ENCODE measurements at places on chromosomes 1 and 21.

DNA sequence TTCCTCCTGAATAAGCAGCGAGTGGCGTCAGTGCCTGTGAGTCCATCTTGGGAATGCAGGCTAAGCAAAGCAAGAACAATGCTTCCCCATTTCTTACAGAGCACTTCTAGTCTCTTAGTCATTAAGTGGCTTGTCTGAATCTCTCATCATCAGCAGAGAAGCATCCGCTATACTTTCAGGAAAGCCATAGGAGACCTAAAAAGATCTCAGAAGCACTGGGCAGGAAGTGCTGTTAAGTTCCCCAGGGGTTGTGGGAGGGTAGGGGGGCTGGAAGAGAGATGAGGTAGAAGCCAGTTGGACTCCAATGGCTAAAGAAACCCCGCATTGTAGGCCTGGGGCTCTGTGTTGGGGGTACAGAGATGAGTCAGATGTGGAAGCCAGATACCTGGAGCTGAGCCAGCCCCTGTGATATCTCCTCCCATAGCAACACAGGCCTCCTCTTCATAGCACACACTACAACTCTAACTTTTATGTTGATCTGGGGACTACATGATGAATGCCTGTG lies 44.9 kb downstream of the SYT6 start:
- no peak for DNase-seq

DNA sequence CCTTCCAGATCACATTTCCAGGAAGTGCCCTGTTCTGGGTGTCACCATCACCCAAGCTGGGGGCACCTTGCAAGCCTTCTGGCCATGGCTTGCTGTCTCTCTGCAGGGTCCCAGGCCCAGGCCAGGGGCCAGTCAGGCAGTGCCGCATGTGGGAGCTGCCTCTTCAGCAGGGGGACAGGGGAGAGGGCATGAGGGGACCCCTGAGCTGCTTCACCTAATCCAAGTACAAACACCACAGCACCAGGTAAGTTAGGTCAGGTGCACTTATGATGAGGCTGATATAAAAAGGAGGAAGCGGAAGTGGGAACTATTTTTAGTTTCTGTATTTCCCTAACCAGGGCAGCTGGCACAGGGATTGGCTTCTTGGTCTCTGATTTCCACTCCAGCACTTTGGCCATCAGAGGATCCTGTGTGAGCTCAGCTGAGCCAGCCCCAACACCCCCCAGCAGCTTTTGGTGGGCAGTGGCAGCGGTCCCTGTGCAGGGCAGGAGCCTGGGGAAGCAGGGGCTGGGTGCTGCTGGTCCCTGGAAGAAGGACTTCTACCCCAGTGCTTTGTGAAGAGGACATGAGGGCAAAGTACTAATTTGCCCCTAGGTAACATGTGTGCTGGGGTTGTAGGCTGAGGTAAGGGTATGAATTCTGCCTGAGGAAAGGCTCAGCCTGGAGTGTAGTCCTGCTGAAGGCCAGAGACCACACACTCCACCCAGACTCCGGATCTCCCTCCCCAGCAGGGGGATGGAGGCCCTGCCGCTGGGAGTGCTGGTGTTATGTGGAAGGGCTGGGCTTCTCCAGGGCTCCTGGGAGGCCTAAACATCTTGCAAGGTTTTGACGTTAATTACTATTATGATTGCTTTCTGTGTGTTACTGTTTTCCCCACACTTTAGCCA lies 3.3 kb upstream of the PCBP3 start:
- no peak for DNase-seq

DNA sequence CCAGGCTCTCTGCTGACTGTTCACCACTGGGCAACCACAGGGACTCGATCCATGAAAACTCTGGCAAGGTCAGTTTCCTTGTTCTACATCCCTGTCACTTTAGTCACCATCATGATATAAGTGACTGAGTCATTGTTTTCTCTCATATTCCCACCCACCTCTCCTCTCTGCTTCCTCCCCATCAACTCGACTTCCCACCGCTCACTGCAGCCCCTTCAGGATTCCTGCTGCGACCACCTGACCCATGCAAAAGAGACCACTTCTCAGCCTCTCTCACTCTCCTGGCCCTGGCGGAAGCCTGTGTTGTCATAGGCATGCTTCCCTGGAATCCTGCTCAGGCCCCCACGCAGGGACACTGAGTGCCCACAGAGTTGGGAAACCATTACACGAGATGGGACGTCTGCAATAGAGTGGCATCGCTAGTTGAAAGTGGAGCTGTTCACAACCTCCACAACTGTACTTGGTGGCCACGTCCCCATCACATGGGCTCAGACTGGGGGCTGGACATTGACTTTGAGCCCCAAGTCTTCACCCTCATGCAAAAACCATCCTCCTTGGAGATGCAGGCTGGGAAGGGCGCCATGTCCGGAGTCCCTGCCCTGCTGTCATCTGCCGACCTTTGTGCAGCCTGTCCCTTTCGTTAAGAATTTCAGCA lies 1.8 kb upstream of the TFF2 start:
- no peak for DNase-seq

- no peak for DNase-seq
Observed at GRCh38 chr1:76281306-76281705, 206.8 kb downstream of the ST6GALNAC3 start.

- no peak for DNase-seq
Observed at GRCh38 chr21:28112511-28112910, 880.2 kb downstream of the LTN1 start.

DNA sequence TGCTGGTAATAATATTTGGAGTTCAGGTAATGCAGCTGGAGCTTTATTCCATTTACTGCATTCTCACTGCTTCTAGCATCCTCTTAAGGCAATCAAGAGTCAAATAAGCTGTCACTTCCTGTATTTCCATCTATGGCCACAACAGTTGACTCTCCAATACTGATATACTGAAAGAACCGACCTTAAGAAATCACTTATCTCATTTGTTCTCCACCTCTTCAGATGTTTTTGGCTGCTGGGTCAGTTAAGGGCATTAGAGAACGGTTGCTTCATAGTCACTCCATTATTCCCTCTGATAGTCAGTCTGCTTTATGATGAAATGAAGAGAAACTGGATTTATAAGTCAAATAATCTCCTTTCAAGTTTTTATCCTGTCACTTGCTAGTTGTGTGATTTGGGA lies 14.2 kb upstream of the RGS4 start:
- no peak for DNase-seq

- DNase-seq, result no peak
Observed at GRCh38 chr1:158564608-158565007, 5.8 kb downstream of the OR6P1 start.

DNA sequence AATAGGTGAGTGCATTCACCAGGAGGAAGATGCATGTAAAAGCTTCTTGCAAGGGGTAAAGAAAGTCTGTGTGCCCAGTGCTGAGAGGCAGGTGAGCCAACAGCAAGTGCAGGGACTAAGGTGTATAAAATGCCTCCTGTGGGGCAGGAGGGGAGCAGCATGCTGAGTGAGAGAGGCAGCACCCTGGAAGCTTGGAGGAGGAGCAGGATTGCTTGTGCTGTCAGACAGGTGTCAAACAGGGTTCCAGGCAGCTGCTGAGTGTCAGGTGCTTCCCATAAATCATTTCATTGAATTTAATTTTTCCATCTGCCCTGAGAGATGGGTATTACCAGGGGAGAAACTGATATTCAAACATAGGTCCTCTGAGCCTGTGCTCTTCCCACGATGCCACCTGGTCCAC lies 13.9 kb downstream of the BSND start:
- DNase-seq, result no peak

- no peak for DNase-seq
Observed at GRCh38 chr1:3924186-3924824, 24.2 kb upstream of the C1orf174 start.

DNA sequence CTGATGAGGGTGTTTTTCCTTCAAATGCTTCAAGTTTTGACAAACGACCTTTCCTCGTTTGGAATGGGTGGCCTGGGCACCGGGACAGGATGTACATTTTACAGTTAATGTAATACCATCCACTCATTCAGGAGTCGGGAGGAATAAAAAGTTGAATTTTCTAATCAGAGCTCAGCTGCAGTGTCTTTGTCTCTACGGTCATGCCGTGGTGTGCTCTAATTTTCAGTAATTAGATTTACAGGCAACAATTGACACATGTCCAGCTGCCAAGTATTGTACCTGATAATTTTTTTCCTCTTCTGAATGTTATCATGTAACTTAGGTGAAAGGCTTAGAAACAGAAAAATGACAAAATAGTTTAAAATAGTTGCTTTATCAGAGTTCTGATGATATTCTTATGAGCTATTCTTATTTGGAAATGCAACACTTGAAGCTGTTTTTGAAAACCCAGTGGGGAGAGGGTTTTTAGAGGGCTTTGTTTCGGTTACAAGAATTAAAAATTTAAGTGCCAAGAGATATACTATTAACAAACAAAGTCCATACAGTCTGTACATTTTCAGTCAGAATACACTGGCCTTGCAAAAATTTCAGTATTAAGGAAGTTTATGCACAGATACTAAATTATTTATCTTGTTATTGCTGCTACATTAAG lies 1.0 kb downstream of the CDKN2C start:
- no peak for DNase-seq

- no peak for DNase-seq
Observed at GRCh38 chr1:1616838-1617237, 1.5 kb downstream of the MIB2 start.

DNA sequence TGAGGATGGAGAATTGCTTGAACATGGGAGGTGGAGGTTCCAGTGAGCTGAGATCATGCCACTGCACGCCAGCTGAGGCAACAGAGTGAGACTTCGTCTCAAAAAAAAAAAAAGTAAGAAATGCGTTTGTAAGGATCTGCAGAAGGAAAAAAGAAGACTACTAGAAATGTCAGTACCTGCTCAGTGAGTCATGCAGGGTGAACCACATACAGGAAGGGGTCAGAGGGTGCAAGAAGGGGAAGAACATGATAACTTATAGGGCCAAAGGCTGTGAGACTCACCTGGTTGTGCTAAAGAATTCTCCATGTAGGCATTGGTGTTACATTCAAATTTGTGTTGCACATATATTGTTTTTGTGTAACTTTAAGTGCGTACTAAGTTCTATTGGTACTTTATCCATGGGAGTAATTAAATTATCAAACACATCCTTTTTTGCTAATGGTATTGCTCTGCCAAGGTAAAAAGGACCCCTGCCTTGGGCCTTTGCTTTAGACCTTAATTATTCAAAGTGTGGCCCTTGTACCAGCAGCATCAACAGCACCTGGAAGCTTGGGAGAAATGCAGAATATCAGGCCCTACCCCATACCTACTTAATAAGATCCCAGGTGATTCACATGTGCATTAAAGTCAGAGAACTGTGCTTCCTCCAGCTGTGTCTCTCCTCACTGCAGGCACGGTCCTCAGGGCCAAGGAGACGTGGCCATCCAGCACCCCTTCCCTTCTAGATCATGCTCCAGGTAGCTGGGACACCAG lies 96.4 kb upstream of the PPP2R5A start:
- DNase-seq, result no peak

- DNase-seq, result no peak
Observed at GRCh38 chr1:245797592-245798348, 643.0 kb downstream of the KIF26B start.
